ENCODE measurements at places on chromosomes 16 and 17.
A peak's percentile ranks its signal among the peaks of the same experiment; 100 is the strongest.

- no peak for DNase-seq
Measured at GRCh38 chr16:79001156-79001967, 599.2 kb downstream of the MAF start.

DNA sequence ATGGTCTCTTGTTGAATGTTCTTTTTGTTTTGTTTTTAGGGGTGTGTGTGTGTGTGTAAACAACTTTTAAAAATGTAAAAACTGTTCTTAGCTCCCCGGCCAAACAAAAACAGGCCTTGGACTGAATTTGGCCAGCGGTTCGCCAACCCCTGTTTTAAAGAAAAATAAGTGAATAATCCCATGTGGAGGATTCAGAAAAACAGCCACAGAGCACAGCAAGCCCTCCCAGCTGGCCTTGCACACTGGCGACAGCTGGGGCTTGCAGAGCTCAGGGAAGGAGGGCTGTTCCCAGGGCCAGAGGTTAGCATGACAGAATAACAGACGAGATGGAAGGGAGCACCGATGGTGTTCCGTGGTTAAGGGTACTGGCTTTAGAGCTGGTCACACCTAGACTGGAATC, 39.0 kb downstream of the EMP2 start:
- peak; percentile 30 for DNase-seq

DNA sequence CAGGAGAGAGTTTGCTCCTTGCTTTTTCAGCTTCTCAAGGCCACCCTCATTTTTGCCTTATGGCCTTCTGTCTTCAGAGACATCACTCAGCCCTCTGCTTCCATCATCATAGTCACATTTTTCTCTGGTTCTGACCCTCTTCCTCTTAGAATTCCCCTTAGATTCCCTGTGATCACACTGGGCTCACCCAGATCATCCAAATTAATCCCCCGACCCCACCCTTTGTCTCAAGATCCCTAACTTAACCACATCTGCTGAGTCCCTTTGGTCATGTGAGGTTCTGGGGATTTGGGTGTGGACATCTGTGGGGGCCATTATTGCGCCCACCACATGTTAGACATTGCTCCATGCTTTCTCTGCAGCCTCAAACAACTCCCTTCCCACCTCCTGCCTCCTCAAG, 323.4 kb downstream of the CPPED1 start:
- DNase-seq: no peak

- no peak for DNase-seq
Measured at GRCh38 chr16:69520413-69520799, 45.4 kb upstream of the NFAT5 start.

- peak; percentile 92 for DNase-seq
Measured at GRCh38 chr17:38868817-38869525, 887 bp upstream of the LASP1 start.

DNA sequence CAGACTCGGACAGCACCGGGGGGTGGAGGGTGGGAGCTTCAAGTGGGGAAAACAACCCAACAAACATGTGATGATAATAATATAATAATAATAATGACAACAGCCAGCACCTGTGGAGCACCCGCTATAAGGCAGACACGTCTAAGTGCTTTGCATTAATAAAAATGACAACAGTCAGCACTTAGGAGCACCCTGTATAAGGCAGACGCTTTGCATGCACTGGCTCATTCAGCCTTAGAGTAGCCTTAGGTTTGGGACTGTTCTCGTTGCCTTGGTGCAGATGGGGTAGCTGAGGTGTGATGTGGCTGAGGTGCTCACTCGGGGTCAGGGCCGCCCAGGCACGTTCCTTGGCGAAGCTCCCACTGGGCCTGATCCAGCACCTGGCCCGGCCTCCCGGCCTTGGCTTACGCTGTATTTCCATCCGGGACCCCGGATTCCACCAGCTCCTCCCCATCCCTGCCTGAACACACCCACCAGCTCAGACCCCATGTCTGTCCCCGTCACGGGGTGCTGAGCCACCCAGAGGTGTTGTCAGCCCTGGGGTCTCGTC, 144.0 kb upstream of the CIBAR2 start:
- DNase-seq: no peak

DNA sequence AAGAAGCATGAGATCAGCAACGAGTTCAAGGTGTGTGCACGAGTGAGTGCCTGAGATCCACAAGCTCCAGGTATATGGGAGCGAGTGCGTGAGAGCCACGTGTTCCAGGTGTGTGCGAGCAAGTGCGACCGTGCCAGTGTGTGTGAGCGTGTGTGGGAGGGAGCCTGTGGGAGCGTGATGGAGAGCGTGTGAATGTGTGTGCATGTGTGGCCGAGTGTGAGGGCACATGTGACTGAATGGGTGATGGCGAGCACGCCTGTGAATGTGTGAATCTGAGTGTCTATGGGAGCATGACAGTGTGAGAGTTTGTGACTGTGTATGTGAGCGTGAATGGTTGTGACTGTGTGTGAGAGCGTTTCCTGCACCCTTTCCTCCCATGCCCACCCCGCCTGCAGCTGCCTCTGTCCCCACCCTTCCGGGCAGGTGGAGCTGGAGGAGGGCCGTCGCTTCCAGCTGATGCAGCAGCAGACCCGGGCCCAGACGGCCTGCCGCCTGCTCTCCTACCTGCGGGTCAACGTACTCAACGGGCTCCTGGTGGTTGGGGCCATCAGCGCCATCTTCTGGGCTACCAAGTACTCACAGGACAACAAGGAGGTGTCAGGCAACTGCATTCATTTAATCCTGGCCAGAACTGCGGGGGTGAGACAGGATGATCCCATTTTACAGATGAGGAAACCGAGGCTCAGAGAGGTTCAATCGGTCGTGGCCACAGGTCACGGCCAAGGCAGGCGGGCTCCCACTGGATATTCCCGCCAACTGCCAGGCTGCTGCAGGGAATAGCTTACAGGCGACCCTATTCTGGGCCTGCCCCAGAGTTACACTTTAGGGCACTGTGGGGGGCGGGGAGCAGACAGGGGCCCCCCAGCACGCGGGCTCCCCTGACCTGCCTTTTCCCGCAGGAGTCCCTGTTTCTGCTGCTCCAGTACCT, 3.7 kb downstream of the TMC8 start:
- peak; percentile 65 for DNase-seq

- no peak for DNase-seq
Measured at GRCh38 chr16:64051824-64052223, 1070.0 kb downstream of the CDH11 start.

DNA sequence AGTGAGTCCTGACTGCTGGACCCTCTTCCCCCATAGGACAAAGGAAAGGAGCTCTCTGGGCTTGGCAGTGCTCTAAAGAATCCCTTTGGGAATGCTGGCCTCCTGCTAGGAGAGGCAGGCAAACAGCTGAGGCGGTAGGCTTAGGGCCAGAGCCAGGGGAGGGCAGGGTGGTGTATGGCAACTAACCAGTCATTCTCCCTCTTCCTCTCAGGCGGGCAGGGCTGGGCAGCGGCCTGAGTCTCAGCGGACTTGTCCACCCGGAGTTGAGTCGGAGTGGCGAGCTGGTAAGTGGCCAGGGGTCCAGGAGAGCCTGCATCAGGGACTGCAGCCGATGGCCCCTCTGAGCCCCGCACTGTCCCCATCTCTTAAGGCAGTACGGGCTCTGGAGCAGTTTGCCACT, 4.4 kb downstream of the ACADVL start:
- no peak for DNase-seq

GRCh38 chr16:24988593-24989338, 26.4 kb downstream of the ARHGAP17 start:
- DNase-seq: no peak

DNA sequence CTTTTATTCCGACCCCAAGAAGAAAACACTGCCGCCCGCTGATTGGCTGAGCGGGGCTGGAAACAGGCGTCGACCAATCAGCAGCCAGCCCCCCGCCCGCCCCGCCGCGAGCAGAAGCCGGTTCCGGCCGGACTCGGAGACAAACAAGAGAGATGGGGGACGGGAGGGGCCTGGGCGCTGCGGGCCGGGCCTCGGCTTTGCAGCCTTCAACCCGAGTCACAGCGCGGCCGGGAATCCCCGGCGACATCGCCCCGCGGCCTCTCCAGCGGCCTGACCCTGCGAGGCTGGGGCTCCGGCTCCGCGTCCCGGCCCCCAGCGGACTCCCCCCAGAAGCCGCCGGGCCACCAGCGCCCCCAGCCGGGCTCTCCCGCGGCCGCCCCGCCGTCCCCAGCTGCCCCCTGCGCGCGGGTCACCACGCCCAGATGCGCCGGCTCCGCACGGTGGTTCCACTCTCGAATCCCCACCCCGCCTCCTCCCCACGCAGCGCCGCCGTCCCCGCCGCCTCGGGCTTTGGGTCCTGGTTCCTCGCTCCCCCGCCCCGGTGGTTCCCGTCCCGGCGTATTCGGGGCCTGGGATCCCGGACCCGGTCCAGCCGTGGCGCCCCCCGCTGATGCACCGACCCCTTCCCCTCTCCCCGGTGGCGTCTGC, 346 bp upstream of the SLC43A2 start:
- peak; percentile 99 for DNase-seq

DNA sequence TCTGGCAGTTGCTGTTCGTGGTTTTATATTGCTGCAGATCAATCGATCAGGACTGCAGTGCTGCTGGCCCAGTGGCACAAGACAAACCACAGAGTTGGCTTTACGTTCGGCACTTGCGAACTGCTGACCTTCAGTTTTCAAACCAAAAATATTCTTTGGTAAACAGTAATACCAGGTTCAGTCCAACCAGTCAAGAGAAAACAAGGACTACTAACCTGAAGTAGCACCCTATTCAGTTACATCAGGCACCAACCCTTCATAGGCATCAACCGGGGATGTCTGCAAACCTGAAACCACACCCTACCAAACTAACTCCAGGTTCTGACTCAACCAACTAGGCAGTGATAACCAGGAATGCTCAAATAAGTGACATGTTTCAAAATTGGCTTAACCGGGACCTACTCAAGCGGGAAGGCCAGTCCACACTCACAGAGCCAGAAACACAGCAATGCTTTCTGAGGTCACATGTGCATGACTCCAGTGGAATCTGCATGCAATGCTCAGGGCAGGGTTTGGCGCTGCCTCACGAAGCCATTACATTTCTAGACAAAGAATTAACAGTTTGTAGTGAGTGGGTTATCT, 91.1 kb downstream of the SMG6 start:
- DNase-seq: no peak

DNA sequence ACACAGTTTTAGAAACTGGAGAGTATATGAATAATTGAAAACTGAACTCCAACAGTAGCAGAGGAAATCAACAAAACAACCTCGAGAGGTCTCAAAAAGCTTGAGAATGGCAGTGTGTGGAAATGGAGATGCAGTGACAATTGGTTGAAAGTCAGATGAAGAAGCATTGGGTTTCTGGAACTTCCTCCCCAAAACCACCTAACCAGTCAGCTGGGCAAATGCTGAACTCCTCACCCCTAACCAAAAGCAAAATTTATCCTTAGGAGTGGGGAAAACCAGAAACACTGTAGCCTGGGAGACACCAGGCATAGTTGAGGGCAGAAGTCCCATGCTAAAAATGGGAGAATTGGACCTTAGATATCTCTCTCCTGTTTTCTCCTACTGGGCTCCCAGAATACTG, 109.9 kb downstream of the TANC2 start:
- DNase-seq: no peak

DNA sequence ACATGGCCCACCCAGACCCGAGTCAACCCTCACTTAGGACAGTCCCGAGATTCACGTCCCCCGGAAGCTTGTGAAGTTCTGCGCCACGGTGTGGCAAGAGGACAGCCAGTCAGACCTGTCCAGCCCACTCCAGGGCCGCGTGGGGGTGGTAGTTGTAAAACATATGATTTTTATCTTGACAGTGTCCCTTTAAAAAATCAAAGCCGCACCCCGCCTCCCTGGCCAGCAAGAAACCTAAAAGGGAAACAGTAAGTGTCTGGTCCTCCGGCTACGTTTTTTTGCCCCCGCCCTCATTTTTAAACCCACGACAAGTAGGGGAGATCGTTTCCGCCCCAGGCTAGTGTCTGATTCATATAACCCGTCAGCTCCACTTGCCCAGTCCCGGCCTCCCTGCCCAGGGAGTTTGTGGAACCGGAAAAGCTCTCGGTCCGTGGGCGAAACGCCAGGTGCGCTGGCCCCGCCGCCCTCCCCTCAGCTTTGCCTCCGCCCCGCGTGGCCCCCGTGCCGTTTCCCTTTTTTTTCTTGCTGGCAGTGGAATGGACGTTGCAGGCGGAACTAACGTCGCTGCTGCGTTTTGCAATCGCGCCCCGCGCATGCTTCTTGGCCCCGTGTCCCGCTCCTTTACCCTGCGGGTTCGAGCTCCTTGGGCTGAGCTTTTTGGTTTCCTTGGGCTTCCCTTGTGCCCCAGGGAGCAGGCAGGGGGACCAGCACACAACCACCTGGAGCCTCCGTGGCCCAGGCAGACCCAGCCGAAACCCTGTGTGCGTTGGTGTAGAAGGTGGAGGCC, 13.3 kb upstream of the NUDT16L1 start:
- no peak for DNase-seq

DNA sequence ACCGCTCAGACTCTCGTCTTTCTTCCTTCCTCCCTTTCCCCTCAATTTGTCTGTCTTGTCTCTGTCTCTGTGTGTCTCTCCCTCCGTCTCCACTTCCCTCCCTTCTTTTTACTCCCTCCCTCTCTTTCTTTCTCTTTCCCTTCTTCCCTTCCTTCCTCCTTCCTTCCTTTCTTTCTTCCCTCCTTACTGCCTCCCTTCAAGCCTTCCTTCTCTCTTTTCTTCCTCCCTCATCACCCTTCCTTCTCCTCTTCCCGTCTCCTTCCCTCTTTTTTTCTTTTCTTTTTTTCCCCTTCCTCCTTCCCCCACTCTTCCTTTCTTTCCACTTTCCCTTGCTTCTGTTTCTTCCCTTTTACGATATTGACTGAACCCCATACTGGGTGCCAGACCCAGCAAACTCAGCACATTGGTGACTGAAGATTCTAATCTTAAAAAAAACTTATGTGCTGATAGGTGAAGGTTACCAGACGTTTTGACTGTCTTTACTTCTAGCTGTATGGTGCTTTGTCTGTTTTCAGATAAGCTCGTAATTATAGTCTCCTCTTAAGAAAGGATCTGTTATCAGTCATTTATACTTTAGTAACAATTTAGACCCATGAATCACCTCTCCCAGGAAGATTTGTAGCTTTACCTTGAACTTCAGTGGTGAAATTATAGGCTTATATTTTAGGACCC, 481 bp upstream of the BRD7 start:
- no peak for DNase-seq

- DNase-seq: no peak
Measured at GRCh38 chr17:34366010-34366409, 3.0 kb upstream of the CCL1 start.

DNA sequence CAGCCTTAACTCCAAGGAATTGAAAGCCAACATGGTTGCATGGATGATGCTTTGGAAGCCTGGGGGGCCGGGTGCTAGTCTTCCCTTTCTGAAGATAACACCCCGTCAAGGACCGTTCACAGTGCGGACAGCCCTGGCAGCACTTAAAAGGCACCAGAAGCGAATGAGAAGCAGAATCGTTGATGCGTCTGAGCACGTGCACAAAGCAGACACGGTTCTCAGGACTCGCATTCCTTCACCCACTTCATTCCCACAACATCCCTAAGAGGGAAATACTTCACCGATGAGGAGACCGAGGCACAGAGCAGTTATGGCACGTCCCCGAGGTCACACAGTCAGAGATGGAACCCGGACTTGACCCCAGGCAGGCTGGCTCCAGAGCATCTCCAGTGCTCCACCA, 14.2 kb downstream of the TRPV1 start:
- DNase-seq: no peak

GRCh38 chr17:21463204-21463661, 87.1 kb downstream of the KCNJ12 start:
- no peak for DNase-seq
